Osteocyte (in vitro differentiated cells): ENCODE measurements at places on chromosomes 12 and 14.
A peak's percentile ranks its signal among the peaks of the same experiment; 100 is the strongest.

DNA sequence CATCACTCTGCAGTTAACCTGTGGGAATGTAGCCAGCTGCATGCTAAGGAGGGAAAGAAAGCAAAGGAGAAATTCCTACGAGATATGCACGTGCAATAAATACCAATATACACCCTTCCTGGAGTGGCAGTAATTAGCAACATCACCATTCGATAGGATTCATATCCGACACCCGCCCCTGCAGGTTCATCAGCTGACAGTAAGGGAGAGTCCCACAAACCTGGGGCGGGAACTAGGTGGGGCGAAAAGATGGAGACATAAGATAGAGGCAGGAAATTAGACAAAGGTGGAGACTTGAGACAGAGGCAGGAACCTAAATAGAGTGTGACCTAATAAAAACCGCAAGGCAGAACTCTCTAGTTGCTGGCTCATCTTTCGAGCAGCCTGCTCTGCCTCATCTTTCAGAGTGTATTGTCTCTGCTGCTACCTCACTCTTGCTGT lies 51.6 kb downstream of the PLEKHG3 start:
- DNase-seq = no peak

DNA sequence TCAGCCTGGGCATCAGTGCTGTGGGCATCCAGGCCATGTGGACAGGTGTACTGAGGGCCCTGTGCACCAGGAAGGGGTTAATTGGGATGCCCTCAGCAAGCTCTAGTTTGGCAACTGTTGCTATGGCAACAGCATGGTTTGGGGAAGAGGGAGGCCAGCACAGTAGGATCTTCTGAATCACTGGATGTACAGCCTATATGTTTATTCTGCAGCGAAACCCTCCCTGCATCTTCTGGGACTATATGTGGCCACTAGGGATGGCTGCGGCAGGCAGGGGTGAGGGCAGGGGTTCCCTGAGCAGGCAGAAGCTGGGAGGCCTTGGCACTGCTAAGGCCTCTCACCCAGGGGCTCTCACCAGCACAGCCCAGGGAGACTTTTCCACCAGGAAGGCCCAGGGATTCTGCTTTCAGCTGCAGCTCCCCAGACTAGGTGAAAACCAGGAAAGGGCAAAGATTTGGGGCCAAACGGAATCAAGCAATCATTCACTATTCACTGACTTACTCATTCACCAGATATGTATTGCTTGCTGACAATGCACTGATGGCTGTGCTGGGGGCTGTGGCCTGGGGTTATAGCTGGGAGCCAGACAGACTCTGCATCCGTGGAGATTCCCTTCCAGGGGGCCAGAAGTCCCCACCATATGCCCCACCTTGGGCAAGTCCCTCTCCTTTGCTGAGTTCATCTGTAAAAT lies 42.8 kb downstream of the IRF2BPL start:
- no peak for DNase-seq

DNA sequence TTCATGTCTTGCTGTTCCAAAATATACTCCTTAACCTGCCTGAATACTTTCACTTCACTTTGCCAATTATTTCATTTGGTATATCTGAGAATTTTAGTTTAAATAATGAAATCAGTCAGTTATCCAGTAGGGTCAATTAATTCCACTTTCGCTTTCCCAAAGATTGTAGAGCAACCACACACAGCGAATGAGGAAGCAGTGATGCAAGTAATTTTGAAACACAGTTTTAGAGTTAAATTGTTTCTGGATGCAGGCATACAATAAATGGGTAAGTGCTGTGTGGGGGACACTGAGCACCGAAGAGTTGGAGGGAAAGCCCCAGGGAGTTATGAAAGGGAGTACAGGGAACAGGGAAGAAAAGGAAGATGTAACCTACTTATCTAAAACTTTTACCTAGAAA lies 62.8 kb downstream of the TSHR start:
- no peak for DNase-seq

DNA sequence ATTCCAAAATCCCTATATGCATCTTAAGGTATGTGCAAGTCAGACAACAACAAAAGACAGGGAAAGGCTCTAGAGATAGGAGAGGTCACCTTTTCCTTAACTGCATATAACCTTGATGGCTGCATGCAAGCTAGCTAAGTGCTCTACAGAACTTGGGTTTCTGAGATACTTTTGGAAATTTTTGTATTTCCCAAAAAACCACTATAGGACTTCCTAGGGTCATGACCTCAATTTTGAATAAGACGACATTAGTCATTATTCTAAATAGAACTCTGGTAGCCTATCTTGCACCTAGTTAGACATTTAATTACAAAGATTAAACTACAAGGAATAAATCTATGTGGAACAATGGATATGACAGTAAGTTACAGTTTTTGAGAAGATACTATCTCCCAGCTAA lies 309.3 kb downstream of the BCAT1 start:
- DNase-seq = no peak

- DNase-seq = no peak
These were observed 166.1 kb upstream of the SYT10 start for GRCh38 chr12:33605757-33606156.

DNA sequence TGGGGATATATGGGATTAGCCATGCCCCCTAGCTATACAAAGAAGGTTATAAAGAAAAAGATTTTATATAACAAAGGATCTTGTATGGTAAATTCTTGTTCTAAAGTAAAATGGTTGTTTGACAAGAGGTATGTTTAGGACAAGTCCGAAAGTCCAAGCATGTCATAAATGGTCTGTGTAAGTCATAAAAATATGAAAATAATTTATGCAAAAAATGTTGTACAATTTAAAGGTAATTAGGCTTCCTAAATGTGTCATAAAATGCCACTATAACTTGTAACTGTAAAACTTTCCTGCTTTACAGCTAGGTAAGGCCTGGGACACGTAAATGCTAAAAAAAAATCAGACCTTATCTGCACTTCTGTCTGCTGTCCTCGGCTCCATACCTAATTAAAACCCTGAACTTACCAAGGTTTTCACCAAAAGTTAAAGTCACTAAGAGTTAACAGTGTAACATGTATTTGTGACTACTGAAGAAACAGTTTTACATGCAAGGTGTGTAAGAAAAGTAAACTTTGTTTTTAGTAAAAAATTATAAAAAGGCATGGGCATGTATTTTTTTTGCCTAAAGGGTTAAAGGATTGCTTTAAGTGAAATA lies 110.0 kb upstream of the RESF1 start:
- DNase-seq = no peak

DNA sequence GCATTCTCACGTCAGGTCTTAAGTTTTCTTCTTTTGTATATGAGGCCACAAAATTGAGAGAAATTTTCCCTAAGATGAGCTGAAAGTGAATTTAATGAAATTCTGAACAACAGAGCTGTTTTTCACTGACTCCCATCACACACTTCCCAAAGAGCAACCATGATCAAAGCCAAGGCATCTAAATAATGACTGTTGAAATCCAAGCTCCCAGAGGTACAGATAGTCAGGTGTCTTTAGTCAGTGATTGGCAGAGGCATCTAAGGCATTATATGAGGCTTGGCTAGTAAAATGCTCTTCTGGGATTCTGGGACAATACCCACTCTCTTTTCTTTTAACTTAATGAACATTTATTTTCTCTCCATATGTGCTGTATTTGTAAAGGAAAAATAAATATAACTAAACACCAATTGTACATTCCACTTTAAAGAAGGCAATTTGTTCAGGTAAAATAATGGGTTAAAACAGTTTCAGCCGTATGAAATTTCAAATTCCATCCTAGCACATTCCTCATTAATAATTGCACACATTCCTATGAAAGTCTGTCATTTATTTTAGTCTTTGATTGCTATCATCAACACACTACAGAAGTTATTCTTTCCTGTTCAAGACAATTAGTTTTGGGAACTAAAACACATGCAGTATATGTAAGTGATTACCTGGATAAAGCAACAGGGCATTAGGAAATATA lies 871 bp upstream of the SSTR1 start:
- no peak for DNase-seq

DNA sequence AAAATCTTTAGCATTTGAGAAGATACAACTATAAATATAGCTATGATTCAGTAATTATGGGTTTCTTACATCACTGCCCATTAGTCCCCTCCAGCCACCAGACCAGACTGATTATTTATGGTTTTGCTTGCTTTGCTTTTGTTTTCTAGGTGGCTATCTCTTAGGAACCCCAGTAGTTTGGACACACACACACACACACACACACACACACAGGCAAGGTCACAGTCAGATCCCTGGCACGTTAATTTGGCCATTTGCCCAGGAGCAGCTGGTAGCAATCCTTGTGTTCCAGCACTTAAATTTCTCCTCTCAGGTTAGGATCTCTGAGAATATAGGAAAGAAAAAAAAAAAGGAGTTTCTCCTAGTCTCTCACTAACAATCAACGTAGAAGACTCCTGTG lies 90.2 kb upstream of the RESF1 start:
- no peak for DNase-seq

GRCh38 chr12:7439579-7440505 lies 4.1 kb downstream of the CD163L1 start:
- DNase-seq = peak; percentile 87

DNA sequence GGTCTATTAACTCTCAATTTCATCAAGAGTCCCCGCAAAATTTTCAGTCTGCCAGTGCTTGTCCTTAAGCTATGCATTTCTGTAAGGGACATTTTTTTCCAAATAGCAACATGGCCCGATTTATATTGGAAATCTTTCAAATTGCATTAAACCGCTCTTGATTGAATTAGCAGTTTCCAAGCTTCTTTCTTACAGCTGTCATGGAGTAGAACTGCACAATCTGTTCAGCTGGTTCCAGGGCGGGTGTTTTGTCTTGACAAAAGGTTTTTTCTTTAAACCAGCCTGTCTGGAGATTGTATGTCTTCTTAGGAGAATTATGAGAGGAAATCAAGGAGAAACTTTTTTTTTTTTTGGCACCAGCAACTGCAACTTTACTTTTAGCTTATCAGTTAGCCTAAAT lies 185.8 kb downstream of the ALG10B start:
- no peak for DNase-seq

DNA sequence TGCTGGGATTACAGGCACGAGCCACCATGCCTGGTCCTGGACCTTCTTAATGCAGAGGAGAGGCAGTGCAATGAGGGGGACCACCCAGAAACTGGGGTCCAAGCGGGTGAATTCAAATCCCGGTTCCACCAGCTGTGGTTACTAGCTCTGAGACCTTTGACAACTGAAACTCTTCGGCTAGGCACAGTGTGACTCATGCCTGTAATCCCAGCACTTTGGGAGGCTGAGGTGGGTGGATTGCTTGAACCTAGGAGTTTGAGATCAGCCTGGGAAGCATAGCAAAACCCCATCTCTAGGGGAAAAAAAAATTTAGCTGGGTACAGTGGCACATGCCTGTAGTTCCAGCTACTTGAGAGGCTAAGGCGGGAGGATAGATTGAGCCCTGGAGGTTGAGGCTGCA lies 5.0 kb upstream of the CD4 start:
- no peak for DNase-seq

DNA sequence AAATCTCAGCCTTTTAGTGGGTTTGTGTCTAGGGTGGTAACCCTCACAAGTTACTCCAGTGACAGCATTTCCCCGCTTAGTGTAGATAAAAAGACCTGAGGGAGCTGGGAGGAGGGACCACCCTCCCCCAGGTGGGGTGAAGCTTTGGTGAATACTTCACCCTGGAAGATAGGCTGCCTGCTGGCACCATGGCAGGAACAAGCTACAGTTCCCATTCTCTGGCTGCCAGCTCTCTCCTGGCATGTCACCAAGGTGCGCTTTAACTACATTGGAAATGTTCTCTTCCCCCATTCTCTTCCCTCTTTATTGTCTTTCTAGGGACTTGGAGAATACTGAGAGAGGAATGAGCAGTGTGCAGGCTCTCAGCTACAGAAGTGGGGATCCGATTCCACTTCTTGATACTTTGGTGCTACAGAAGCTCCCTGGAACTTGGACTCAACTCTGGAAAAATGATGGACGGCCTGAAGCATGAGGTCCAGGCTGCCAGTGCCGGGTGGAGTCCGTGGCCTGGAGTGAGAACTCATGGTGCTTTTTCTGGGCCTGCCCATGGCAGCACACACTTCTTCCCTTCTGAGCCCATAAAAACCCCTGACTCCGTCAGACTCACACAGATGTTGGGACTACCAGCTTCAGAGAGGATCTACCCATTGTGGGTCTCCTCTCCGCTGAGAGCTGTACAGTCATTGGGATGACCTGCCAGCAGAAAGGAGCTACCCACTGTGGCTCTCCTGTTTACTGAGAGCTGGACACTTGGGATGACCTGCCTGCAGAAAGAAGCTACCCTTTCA lies 198.0 kb downstream of the ADGRD1 start:
- DNase-seq = peak; percentile 51

GRCh38 chr14:36056845-36057244 lies 119.7 kb downstream of the PTCSC3 start:
- no peak for DNase-seq

- no peak for DNase-seq
These were observed 171.2 kb downstream of the PIWIL1 start for GRCh38 chr12:130508847-130509246.

DNA sequence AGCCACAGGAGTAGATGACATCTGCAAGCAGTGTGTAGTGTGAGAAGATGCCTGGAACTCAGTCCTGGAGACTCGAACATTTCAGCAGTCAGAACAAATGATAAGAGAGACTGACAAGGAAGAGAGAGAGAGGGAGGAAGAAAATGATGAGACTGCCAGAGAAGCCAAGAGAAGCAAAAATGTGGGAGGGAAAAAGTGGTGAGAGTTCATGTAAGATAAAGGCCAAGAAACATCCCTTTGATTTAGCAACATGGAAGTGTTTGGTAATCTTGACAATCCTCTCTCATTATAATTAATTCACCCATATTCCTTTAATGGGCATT lies 42.6 kb downstream of the LIMA1 start:
- no peak for DNase-seq

- no peak for DNase-seq
These were observed 53.1 kb downstream of the TMCC3 start for GRCh38 chr12:94597268-94597667.

- DNase-seq = no peak
These were observed 2.7 kb downstream of the KITLG start for GRCh38 chr12:88577537-88577936.

DNA sequence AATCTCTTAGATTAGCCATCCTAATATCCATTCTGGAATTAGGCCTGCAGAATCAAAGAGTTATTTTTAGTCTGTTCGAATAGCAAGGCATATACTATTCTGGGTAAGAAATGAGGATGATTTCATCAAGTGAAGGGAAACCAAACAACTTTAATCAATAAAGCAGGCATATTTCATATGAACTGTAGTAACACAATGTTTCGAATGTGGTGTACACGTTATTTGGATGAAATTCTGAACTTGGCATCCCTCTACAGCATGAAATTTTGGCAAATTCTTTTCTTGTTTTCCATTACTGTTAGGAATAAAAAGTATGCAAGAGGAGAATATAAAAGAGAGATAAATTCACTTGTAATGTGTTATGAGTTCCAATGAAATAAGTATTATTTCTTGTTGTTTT lies 1233.3 kb upstream of the SEL1L start:
- DNase-seq = no peak

DNA sequence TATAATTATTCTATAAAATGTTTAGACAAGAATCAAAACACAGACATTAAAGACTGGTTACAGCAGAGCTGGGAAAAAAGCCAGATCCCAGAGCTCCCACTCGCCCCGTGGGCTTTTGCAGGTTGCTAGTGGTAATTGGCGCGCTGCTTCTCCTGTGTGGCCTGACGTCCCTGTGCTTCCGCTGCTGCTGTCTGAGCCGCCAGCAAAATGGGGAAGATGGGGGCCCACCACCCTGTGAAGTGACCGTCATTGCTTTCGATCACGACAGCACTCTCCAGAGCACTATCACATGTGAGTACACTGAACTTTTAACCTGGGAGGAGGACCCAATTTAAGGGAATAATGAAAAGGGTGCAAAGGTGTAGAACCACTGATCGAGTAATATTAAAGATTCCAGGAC lies 7.5 kb downstream of the TMEM52B start:
- DNase-seq = no peak

GRCh38 chr14:99865408-99865807 lies 72.2 kb downstream of the EML1 start:
- DNase-seq = no peak
